Central memory CD4-positive, alpha-beta T cell (primary cell): ENCODE measurements at places on chromosomes 2 and 18.

DNA sequence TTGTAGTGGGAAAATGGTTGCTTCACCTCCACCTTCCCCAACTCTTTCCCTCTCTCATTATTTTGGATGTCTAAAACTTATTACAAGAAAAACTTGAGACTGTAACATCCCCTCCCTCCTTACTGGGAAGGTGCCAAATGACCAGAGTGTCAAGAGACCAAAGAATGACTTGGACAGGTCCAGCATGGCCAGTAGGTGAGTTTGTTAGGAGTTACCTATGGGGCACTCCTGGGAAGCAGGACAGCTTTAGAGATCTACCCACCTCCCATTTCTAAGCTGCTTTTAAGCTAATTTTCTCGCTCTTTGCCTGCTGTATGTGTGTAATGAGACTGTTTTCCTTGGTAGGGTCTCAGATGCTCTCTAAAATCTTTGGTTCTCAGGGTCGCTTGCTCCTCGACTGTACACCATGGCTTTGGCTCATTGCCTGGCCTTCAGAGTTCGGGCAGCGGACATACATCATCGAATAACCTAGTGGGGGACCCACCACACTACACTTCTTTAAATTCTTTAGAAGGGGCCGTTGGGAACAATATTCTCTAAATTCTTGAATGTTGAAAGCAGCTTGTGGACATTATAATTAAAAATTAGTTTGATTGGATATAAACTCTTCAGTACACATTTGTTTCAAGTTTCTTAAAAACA, 45.2 kb downstream of the SLC30A6 start:
- no peak for DNase-seq

DNA sequence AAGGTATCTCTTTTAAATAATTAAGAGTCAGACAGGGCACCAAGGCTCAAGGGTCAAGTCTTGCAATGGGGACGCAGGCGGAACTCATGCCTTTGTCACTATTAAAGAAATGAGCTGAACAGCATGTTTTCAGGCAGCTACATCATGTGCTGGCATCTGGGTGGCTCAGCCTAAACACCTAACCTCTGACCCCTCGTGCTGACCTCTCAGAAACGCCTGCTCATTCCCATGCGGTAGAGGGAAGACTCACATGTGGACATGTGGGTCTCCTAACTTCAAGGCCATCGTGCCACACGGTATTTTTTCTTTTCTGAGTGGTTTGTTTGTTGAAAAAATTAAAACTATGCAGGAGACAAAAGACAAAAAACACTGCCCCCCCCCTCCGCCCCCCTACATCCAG, 31.3 kb downstream of the CYP27C1 start:
- no peak for DNase-seq

GRCh38 chr2:27182346-27182745, 29.5 kb upstream of the ATRAID start:
- no peak for DNase-seq

DNA sequence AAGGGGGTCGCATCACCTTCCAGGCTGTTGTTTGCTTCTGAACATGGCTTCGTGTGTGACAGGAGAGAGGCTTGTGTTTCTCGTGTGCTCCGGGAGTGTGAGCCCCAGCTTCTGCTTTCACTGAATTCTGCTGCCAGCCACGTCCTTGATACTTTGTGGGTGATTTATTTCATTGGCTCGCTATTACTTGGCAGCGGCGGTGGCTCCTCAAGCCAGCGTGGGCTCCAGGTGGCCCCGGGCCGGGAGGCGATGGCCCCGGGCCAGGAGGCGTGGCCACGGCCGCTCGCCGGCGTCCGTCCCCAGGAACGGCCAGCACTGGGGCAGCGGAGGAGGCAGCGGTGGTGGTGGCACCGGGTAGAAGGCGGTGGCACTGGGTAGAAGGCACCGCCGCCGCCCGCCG, 63.1 kb downstream of the NAPG start:
- DNase-seq, result no peak

DNA sequence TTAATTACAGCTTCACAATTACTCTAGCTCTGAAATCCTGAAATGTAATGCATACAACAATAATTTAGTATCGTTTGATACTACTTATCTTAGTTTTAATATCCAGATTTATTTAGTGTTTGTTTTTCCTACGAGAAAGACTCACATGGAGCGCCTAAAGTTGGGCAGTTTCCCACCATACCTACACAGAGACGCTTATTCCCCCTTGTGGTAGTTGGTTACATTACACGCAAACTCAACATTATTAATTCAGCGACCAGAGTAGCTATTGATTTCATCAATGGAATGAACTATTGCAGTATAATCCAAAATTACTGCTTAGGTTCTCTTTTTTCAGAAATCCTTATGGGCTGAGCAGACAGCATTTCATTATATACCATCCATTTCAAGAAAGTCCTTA, 164.0 kb upstream of the REG3G start:
- DNase-seq, result no peak

DNA sequence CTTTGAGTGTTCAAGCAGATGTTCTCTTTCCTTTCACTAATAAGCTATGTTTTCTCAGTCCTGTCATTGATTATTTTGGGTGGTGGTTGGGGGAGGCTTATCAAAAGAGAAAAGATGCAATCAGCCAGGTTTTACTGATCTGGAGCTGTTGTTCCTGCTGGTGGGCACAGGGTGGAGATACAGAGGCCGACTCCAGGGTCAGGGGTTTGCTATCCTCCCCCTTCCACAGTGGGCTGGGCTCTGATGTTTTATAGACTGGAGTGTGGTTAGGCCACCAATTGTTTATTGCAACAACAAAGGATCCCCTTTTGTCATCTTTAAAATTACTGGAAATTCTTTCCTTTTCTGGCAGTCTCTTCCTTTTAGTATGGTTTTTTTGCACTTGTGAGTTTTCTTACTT, 120.5 kb downstream of the TANC1 start:
- DNase-seq, result no peak

- no peak for DNase-seq
Observed at GRCh38 chr2:207891086-207891844, 121.6 kb upstream of the FZD5 start.

DNA sequence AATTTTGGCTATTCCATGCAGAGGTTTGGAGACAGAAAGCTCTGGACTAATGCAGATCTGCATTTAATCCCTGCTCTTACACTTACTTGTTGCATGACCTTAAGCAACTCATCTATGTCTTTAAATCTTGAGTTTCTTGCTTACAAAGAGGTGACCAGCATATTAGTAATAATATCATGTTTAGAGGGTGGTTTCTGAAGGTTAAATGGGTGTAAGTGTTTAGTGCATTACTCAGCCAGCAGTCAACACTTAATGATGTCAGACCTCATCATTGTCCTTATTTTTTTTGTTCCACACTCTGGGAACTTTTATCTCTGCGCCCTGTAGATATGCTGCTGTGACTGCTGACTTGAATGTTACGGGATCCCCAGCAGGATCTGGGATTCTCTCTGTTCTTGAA, 1.7 kb downstream of the IL1RL1 start:
- DNase-seq, result no peak

GRCh38 chr2:234422273-234422732, 74.6 kb downstream of the ARL4C start:
- no peak for DNase-seq

DNA sequence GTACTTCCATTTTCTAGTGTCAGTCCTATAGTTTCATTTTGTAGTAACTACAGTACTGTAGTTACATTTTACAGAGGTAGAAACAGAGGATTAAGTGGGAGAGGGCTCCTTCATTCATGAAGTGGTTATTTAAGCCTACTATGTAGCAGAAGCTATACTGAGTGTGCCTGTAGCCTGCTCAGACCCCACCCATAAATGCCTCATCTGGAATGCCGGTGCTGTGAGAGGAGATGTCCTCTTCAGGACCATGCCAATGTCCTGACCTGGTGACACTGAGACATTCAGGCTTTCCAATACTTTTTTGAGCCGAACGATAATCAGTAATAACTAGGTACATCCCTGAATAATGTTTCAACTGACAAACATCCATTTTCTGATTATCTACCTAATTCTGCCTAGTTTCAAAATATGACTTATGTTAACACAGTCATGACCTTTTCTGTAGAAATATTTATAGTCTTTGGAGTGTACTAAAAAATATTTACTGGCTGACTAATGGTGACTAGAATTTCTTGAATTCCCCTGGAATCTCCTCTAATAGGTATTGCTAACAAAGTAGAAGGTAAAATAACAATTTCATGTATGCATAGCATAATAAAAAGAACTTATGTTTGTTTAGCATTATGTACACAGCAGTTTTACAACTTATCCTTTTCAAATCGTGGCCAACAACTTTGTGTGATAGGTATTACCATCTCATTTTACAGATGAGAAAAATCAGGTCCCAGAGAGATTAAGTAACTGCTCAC, 10.2 kb upstream of the ARHGAP28 start:
- DNase-seq, result no peak

GRCh38 chr18:72155327-72155726, 388.8 kb downstream of the CBLN2 start:
- DNase-seq, result no peak

GRCh38 chr2:37982147-37982582, 57.1 kb downstream of the RMDN2 start:
- DNase-seq, result peak; percentile 18
